ENCODE measurements at places on chromosomes 16 and 17.
A peak's percentile ranks its signal among the peaks of the same experiment; 100 is the strongest.

DNA sequence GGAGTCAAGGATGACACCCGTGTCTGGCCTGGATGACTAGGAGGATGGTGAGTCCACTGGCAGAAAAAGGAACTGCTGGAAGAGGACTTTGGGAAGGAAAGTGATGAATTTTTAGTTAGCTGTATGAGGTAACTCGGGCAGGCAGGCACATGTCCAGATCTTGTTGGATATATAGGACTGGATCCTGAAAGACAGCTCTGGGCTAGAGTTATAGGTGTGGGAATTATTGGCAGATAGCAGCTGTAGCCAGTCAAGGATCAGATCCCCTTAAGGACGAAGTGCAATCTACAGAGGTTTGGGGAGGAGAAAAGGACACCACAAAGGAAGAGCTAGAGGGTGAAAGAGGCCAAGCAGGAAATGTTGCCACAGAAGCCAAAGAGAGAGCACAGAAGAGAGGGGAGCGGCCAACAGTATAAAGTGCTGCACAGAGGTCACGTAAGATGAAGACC lies 10.1 kb downstream of the CYB5D1 start:
- DNase-seq: no peak

DNA sequence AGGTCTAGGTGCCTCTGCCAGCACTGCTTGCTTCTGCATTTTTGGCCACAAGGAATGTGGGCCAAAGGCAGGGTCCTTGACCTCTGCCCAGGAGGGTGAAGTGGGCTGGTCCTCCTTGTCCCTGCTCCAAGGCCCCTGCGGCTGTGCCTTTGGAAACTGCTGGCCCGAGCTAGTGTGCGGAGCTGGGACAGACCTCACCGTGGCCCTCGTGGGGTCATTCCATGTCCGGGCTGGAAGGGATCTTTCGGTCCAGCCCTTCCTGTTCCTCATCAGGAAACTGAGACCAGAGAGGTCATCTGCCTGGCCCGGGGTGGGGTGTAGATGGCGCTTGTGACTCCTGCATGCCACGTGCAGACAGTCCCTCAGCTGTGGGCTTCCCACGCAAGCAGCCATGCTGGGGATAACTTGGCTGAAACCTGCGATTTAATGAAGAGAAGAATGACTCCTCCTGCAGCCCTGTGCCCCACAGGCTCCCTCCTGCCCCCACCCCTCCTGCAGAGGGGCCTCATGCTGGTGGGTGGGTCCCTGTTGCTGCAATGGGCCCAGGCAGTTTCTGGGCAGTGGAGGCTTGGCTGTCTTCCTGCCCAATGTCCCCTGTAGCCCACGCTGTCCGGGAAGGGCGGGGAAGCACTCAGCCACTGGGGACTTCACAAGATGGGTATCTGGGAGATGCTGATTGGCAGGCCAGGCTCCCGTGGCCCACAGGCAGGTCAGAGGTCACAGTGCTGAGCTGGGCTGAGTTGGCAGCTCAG lies 245.2 kb downstream of the SEC14L1 start:
- no peak for DNase-seq

DNA sequence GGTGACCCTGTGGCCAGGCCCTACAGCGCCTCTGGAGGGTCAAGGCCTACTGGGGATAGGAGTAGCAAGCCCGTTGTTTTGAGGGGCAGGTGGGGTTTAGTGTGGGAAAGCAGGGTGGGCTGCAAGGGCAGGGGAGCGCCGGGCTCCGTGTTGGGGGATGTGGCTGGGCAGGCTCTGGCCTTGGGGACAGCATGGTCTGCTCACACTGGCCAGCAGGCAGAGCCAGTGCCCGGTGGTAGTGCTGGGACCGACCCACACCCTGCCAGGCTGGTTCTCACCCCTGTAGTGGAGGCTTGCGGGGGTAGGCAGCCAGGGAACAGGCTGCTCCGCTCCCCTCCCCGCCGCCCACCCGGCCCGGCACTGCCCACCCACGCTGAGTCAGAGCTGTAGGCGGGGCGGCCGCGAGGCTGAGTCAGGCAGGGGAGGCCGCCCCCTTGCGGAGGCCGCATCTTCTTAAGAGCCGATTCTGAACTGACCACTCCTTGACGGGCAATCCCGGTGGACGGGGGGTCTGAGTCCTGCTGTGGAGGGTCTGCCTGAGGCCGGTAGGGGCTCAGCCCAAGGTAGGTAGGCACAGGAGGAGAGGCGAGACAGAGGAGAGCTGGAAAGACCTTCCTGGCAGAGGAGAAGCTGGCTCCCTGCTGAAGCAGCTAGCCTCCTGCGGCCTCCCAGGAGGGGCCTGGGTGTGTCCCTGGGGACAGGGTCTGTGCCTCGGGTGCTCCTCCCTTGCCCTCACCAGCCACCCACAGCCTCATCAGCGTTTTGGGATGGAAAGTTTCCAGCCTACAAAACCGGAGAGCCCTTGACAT lies 62.4 kb downstream of the BAIAP2 start:
- DNase-seq: no peak

- DNase-seq: no peak
These were observed at the start of gene SPHK1 for GRCh38 chr17:76384222-76384986. Gene SPHK1, plus strand, starts transcription at chr17:76384609. Its CDS starts 1,036 bp downstream, at chr17:76385645.

GRCh38 chr16:31134091-31134571 lies 1.4 kb downstream of the PRSS8 start:
- DNase-seq: no peak

DNA sequence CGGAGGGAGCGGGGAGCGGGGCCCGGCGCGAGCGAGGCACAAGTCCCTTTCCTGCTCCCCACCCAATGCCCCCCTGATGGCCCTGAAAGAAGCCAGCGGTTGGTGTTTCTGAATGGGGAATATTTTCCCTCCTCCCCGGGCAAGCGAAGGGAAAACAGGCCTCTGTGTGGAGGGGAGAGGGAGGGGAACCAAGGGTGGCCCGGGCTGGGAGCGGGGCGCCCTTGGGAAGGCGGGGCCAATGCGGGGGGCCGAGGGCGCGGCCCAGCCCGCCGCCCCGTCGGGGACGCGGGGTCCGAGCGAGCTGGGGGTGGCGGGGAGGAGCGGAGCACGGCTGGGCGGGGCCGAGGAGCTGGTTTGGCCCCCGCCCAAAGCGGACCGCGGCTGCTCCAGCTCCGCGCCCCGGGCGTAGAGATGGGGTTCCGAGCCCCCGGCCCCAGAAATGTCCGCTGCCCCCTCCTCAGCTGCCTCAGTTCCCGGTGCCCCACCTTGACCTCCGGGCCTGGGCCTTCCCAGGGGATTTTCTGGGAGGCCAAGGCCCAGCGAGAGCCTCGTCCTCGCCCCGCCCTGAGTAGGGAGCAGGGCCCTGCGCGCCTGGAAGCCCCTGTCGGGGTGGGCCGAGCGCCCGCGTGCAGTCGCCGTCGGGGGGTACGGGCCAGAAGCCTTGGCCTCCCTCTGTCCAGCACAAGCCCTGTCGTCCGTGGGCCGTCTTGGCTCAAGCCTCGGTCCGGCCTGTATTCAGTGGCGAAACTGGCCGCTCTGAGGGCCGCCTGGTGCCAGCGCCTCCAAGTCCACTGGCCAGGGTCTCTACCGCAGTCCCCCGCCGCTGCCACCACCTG lies 3.9 kb upstream of the HEXIM1 start:
- DNase-seq: no peak

GRCh38 chr17:28526381-28526780 lies 20.2 kb downstream of the FOXN1 start:
- no peak for DNase-seq

DNA sequence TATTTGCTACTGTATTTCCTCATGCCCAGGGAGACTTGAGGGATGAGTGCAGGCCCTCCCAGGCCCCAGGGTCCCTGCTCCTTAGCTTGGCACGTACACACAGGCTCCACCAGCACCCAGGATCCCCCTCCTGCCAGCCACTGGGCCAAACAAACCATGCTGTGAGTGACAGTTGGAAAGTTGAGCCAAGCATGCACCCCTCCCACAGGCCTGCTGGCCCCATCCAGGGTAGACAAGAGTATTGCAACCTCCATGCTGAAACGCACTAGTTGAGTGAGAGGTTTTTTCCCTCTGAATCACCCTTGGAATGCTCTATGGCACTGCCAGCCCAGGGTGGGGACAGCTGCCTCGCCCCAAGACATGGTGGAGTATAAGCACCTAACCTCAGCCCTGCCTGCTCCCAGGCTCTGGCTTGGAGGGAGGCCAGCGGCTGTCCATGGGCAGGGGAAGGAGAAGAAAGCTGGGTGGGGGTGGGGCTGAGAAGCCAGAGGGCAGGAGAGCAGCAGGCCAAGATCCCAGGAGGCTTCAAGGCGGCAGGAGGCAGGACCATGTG lies 49.6 kb downstream of the PITPNM3 start:
- DNase-seq: no peak

DNA sequence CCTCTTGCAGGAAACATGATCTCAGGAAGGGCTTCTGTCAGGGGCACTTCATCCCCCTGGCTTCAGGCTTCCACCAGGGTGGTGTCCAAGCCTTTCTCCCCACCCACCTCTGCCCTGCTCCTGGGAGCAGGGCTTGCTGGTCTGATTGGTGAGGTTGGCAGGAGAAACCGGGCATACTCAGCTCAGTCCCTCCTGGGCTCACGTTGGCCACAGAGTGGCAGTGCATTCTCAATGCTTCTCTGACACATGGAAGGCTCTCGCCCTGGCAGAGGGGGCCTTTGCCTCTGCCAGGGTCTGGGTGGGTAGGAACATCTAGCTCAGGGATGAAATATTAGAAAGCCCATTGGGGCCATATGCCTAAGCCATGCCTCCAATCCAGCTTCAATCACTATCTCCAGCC lies 142.8 kb downstream of the AXIN2 start:
- DNase-seq: no peak

- DNase-seq: no peak
These were observed 221.7 kb downstream of the RPTOR start for GRCh38 chr17:80766290-80766855.

DNA sequence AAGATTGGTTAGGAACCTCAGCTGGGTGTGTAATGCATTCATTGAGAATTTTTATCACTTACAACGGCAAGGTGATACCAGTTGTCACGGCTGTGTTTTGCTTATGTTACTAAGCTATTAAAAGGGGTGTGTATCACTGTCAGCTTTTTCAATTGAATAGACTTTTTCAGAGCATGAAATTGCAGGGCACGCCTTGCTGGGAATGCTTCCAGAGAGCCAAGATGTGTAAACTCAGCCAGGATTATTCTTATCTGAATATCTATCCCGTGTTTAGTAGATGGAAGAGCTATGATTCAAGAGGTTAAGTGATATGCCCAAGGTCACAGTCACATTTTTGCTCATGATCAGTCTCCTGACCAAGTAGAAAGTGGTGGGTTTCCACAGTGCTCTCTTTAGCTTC lies 6.6 kb upstream of the TEKT3 start:
- no peak for DNase-seq

DNA sequence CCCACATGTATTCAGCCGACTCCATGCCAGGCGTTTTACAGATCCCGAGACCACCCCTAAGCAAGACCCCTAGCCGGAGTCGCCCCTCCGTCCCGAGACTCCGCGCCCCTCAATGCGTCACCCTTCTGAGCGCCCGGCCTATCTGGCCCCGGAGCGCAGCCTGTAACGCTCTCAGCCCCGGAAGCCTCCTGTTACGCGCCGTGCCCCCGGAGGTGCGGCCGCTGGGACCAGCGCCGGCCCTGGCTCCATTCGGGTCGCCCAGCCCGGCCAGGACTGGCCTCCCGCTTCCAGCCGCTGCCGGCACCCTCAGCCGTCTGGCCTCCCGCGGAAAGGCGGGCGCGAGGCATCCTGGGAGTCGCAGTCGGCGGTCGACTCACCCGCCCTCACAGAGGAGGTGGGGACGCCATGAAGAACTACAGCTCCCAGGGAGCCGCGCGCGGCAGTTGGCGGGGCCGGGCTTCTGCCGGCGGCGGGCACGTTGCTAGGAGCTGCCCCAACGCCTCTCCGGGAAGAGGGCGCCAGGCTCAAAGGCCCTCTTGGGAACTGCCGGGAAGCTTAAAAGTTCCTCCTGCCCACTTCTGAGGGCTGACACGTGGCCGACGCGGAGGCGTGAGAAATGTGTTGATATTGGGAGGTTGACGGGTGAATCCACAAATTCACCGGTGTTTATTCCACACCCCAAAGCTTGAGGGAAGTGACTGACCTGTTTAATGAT lies at the start of gene FBF1:
TSS of gene FBF1 (minus strand) at position 316 of the 715 bp plus-strand sequence. CDS start 2,893 bp downstream, outside the sequence.
- DNase-seq: peak; percentile 70

DNA sequence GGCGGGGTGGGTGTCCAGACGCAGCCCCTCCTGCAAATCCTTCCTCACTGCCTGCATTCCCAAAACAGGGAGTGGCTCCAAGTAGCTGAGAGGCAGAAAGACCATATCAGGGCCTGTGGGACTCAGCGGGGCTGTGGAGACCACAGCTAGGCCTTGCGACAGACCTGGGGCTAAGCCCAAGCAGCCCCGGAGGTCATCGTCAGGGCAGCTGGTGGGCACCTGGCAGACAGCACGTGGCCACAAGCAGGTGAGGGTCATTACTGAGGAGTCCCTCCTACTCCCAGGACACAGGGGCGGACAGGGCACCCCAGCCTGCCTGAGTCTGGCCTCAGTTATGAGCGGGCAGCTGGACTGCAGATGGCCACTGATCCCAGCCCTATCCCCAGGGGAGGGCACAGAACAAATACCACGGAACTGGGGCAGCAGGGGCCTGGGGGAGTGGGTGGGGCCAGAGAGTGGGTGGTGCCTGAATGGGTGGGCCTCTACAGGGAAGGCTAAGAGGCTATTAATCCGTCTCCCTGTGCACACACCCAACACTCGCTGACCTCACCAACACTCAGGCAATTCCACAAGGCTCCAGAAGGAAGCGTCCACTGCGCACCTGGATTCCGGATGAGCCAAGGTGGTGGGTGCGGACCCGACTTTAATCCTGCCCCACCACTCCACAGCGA lies 8.5 kb downstream of the HS3ST6 start:
- no peak for DNase-seq

DNA sequence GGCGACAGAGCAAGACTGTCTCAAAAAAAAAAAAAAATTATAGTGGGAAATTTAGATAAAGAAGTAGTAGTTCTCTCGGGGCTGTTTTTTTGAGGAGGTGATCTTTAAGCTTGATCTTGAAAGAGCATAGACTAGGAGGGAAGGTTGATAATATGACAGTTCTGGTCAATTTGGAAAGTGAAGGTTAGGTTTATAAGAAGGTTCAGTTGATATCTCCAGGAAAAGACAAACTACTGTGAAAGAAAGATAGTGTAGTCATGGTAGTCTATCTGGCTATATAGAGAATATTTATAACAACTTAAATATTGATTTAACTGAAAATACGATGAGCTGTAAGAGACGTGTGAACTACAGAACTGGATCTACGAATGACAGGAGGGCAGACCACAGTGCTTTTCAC lies 3.1 kb downstream of the ATF7IP2 start:
- no peak for DNase-seq

DNA sequence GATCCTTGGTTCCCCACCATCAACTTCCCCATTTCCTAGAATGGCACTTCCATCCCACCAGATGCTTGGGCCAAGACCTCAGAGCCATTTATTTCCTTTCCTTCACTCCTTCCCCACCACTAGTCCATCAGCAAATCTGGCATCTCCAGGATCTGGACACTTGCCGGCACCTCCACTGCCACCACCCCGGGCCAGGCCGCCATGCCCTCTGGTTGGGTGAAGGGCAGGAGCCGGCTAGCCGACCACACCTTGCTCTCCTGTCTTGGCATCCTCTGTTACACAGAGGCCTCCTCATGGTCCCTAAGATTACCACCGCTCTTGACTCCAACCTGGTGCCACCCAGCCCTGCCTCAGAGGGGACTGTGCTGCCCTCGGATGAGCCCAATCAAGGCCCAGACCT lies 104.5 kb downstream of the RMI2 start:
- no peak for DNase-seq

- DNase-seq: no peak
These were observed 10.6 kb upstream of the TRAP1 start for GRCh38 chr16:3727806-3728381.

Measured in stimulated activated CD4-positive, alpha-beta T cell treated with anti-CD3 and anti-CD28 coated beads, TNF-alpha, amount 100 ng/mL, for 1 hour (primary cell).